Kidney tubule cell (primary cell): ENCODE measurements at places on chromosomes 16 and 17.
A peak's percentile ranks its signal among the peaks of the same experiment; 100 is the strongest.

GRCh38 chr17:46952115-46952514, 26.9 kb downstream of the RPRML start:
- no peak for DNase-seq

GRCh38 chr16:89003831-89004208, 26.8 kb upstream of the CBFA2T3 start:
- no peak for DNase-seq

- DNase-seq: peak; percentile 26
Observed at GRCh38 chr16:21638573-21638975, 13.8 kb downstream of the IGSF6 start.

DNA sequence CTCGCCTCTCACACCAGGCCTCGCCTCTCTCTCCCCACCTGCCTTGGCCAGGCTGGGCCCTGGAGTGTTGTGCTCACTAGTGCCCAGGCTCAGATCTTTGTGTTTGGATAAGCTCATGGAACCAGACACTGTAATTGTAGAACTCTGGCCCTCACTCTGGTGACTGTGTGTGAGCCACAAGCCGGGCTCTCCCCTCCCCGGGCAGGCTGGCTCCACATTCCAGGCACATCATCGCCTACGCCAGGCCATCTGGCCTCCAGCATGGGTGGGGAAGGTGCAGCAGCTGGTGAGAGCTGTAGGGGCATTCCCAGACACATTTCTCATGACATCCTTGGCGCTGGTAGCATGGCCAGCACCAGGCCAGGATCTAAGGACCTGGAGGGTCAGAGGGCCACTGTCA, 202.3 kb downstream of the RAB11FIP4 start:
- peak; percentile 60 for DNase-seq

GRCh38 chr16:17369421-17370222, 101.1 kb downstream of the XYLT1 start:
- DNase-seq: no peak

DNA sequence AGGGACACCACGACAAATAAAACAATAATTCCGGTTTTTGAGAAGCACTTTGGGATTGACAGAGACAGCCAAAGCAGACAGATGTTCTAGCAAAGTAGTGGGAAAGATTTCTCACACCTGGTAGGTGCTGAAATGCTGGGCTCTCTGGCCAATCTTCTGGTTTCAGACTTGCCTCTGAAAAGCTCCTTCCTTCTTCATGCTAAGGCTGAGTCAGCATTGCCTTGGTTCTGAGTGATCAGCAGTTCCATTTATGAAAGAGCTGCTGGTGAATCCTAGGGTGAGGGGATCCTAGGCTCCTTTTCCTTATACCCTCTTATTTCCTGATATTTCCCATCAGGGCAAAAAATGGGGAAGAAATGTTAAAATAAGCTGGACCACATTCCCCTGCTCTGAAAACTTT, 268.7 kb upstream of the SALL1 start:
- DNase-seq: peak; percentile 30

DNA sequence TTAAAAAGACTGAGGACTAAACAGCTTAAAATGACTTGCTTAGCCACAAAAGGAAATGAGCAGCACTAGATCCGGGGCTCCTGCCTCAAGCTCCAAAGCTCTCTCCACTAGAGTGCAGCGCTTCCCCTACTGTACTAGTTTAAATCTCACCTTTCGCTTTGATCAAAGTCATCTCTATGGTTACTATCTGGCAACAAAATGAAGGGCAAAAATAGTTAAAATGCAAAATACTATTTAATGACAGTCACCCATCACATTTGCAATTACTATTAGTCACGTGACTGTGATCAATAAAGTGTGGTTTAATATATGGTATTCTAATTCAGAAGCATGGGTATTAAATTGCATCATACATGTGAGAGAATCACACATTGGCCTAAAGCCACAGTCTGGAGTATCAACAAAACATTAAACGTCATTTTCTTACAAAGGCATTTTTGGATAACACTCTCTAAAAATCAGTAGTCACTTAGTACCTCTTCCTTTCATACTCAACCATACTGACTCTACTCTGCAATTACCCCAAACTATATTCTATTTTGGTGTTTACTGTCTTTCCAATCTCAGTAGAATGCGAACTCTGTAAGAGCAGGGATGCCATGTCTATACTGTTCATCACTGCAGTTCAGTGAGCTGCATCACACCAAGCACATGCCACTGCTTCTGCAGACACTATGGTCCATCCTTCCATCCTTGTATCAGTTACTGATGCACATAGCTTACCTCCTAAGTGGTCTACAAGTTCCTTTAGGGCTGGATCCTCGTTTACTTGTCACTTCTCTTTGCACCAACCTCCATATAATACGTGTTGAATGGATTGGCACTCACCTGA, 6.2 kb downstream of the PSMD12 start:
- DNase-seq: peak; percentile 28

DNA sequence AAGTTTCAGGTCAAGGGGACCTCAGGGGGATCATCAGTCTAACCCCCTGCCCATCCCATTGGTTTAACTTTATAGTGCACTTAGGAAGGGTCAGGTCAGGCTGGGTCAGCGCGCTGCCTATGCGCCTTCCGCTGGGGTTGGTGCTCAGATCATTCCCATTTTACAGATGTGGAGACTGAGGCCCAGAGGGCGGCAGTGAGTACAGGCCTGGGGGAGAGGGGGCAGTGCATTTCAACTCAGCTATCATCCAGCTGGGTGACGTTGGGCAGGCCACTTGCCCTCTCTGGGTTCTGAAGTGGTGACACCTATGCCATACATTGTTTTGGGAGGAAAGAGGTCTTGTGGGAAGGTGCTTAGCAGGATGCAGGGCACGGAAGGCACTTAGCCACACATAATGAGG, 127.8 kb upstream of the CDC42EP4 start:
- no peak for DNase-seq

GRCh38 chr16:73601911-73602310, 554.0 kb upstream of the ZFHX3 start:
- DNase-seq: no peak

GRCh38 chr17:82371333-82372248, at the start of gene UTS2R:
TSS of gene UTS2R (plus strand) at chr17:82371765. CDS start at chr17:82374325, 2,560 bp downstream.
- no peak for DNase-seq
